Left lung (tissue), 14 donors: ENCODE measurements at places on chromosomes 2 and 18. TPM values are rescaled to one million over a fixed set of nuclear protein-coding genes. Genes with fewer than 3 reads are reported as not detected.

- no peak for DNase-seq
Observed at GRCh38 chr2:158507679-158508078, 50.9 kb downstream of the PKP4 start.

Gene VIT
- total RNA-seq = 0.20 TPM

DNA sequence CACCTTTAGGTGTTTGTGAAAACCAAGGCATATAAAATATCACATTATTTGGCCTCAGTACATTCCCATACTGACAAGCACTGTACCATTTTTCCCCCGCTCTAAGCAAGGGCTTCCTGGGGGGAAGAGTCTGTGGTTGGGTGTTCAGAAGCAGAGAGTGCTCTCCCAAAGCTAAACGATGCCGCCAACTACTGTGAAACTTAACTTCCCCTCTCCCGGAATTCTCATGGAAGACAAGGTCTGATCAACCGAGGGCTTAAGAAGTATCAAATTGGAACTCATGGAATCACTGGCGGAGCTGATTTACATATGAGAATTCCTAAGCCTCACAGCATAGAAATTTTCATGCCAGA, 433 bp upstream of the MFF start:
- no peak for DNase-seq

- peak; percentile 51 for DNase-seq
Observed at GRCh38 chr2:98731041-98731893, at the start of gene MGAT4A. Gene MGAT4A (minus strand): TSS chr2:98731132. CDS start chr2:98726332, 4,800 bp downstream.

Gene ASXL3
- 3.1 TPM for total RNA-seq

DNA sequence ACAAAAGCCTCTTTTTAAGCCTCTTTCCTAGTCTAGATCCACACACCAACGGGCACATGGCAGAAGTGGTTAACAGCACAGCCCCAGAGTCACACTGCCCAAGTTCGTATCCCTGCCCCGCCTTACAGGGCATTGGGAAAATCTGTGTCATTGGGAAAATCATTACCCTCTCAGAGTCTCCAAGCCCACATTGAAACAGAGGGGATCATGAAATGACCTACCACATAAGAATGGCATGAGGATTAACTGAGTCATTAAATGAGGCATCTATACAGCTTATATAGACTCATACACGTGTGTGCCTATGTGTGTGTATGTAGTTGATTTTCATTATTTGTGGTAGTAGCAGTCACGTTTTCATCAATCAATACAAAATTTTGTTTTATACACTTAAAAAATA, 469.0 kb upstream of the POU3F3 start:
- DNase-seq = no peak

GRCh38 chr2:172480301-172481218, 53.2 kb downstream of the ITGA6 start:
- no peak for DNase-seq

GRCh38 chr2:190959911-190960788, 53.8 kb downstream of the STAT1 start:
- no peak for DNase-seq

- DNase-seq = peak; percentile 62
Observed at GRCh38 chr2:231900486-231900942, 25.7 kb downstream of the NPPC start.

DNA sequence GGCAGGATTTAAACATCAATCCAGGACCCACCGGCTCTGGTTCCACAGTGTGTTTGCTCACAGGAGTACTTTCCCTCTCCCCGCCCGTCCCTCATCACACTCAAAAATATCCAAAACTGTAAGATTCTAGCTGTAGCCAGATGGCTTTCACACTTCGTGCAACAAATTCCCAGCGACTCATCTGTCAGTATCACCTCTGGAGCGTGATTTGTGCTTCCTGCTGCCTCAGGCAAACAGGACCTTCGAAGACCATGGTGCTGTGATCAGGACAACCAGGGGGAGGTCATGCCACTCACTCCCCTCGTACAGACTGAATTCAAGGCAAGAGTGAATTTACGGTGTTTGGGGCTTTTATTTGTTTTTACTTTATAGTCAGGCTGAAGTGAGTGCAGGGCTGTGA, 154.5 kb upstream of the PID1 start:
- no peak for DNase-seq

Gene LRRTM4
- 0.89 TPM for total RNA-seq

- DNase-seq = no peak
Observed at GRCh38 chr18:36389027-36389426, 91.5 kb downstream of the FHOD3 start.

- no peak for DNase-seq
Observed at GRCh38 chr2:133438848-133439564, 129.3 kb downstream of the NCKAP5 start.

Gene GLI2
- 17.2 TPM for total RNA-seq

DNA sequence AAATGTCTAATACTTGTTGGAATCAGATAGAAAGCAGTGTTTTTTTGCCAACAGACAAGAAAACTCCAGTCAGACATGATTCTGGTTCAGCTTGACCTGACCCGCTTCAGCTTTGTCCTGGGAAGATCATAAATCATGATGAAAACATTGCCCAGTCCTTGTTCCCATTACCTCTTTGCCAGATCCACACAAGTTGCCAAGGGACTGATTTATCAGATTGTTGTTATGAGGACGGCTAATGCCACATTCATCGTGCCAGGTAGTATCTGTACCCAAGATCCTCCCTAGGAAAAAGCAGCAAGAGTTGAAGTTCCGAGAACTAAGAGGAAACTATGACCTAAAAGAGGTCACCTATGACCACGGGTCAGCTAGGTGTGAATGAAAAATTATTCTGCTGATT, 39.0 kb downstream of the SLC40A1 start:
- no peak for DNase-seq

DNA sequence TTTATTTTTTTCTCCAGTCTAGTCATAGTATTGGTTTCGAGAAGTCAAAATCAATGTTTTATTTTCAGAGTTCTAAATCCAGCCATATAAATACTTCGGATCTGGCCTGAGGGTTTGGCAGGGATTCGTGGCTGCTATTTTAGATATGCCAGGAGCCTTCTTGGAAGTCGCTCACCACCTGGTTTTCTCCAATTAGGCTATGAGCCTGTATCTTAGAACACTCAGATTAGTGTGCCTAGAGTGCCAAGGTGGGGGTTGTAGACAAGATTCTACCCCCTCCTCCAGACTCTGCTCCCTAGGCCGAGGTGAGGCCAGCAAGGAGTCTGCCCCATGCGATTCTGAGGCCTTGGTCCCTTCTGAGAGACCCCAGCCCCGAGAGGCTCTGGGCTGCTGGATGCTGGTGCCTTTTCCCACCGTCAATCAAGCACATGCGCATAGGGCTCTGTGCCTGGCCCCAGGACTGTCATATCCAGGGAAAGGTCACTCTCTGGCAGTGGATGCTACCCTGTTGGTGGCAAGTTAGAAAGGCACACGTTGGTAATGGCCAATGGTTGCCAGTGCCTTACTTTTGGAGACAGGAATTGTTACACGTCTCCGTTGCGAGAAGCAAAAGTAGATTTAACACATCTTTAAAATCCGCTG, 197.1 kb downstream of the AGAP1 start:
- DNase-seq = peak; percentile 8

Gene ARHGAP28
- 18.9 TPM for total RNA-seq
